ENCODE measurements at places on chromosomes 11 and 22.

- DNase-seq: no peak
Measured at GRCh38 chr11:35717043-35717442, 54.5 kb downstream of the TRIM44 start.

DNA sequence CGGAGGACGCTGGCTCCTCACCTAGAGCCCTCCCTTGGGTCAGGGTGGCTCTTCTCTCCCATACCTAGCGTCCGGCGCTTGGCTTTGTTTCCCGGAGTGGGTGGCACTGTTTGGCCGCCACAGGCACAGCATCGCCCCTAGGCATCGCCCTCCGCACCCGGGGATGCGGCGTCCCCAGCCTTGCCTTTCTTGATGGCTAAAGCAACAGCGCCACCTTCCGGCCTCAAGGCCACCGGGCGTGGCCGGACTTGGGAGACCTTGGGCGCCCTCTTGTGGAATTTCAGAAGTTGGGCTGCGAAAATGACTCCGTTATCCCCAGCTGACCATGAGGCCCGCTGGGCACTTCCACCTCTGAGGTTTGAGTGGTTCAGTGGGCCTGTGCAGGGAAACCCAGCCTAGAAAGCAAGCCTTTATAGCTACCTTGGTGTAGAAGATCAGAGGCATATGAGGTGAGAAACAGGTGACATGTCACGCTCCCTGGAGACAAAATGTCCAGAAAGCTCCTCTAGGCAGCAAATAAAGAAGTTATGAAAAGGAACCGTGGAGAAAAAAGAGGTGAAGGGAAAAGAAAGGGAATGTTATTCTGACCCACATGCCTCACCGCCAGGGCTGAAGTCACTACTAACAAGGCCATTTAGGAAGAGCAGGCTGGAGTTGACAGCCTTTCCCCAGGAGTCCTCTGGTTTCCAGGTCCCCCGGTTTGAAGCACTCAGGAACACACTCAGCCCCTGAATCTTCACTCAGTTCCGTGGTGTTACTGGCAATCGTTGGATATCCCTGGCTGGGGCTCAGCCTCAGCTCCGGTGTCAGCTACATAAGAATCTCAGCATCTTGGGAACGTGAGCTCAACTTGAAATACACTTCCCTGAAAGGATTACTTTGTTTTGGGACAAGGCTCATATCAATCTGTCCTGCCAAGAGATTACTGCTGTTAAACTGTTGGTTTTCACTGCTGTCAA is 54.1 kb downstream of the SNX19 start:
- peak; percentile 66 for DNase-seq

- DNase-seq: no peak
Measured at GRCh38 chr22:33255791-33256190, 197.6 kb upstream of the SYN3 start.

DNA sequence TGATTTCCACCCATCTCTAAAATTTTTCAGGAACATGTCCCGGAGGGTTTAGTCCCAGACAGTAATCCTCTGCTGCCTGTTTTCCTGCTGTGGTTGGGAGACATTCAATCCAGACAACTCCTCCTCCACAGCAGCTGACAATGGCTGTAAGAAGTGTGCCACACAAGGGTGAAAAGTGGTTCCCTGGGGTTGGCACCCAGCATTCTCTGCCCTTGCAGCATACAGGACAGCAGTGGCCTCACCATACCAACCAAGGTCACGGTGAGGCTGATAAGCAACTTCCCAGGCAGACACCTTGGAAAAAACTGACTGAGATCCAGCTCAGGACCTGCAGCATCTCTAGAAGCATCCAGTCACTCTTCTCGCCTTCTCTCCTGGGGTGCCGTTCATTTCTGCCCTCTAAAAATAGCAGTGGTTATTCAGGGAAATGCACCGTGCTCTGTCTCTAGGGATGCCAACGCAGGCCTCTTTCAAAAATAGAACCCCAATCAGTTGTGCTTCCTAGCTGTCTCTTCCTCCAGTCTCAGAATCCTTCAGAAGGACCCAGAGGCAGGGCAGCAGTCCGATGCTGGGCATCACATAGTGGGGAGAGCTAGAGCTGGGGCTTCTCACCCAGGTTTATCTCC is 241.0 kb downstream of the TENM4 start:
- no peak for DNase-seq

DNA sequence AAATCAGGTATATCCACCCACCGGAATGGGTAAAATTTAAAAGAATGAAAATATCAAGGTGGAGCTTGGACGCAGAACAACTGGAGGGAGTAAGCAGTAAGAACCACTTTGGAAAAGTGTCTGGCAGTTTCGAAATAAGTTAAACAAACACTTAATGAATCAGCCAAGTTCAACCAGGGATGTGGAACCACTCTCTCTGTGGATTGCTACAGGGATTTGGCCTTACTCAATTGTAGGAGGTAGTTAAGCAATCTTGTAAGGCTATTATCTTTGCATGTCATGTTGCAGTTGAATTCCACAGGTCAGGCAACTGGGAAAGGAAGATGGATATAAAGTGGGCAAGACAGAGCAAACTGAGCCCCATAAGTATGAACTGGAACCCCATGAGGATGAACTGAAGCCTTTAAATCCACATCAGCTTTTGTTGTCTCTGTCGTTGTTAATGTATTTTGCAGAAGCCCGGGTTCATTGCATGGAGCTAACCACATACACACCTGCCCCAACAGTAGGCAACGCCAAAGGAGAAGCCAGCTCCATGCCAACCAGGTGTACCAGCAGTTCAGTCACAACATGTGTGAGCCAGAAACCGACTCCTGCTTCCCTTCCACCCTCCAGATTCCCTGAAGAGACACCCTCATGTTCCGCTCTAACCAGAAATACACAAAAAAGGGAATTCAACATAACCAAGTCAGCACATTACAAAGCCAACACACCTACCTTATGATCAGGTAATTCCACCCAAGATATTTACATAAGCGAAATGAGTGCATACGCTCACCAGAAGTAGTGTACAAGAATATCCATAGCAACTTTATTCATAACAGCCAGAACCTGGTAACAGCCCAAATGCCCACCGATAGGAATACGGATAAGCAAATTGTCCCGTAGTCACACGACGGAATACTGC is 8.0 kb upstream of the SLC43A3 start:
- no peak for DNase-seq

- DNase-seq: no peak
Measured at GRCh38 chr11:12506404-12506921, 129.1 kb downstream of the PARVA start.

- DNase-seq: no peak
Measured at GRCh38 chr11:12789596-12790215, 115.5 kb downstream of the TEAD1 start.

GRCh38 chr11:1139441-1140083 is 18.2 kb upstream of the MUC5AC start:
- no peak for DNase-seq

DNA sequence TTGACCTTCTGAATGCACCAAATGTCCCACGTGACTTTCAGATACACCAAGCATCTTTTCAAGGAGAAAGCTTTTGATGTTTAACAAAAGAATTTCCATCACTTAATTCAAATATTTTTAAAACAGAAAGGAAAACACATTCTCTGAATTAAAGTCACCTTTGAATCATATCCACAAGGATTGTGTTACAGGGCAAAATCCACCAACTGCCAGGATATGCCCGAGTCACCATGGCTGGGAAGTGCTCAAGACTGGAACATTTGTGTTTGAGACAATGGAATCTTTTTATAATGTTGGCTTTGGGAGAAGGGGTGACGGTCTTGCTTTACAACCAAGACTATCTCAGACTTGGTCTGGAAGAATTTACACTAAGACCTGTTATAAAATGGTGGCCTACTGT is 40.8 kb downstream of the BID start:
- no peak for DNase-seq

DNA sequence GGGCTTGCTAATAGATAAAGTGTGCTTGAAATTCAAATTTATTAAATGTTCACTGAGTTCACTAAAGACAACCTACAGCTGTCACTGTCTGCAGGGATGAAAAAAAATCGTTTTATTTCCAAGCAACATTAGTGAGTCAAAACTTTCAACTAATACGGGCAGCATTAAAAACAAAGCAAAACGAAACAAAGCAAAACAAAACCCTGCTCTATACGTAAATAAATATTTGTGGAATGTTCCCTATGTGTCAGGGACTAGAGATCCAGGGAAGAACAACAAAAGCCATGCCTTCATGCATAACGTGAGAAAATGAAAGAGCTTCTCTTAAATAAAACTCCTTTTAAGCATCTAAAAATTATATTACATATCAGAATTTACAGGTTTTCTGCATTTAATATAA is 553 bp downstream of the NAALAD2 start:
- DNase-seq: no peak

DNA sequence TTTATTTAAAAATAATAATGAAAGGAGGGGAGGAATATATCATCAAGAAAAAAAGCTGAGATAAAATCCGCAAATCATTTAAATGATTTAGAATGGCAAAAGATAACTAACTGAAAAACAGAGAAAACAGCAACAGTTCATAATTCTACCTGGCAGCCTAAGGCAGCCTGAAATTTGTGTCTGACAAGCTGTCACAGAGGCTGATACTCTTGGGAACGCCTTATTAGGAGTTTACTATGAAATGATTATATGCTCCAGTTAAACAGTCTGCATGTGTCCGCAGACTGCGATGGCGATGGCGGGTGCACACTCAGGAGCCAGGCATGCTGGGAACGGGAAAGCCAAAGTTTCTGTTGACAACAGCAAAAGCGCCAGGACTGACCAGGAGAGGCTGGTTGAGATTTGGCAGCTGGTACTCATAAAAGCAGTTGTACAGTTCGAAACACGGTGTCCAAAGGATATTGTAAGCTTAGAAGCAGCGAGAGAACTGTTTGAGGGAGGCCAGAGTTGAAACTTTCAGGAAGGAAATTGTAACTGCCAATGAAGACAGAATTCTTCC is 172.9 kb upstream of the MPPED2 start:
- DNase-seq: no peak

GRCh38 chr11:16785520-16786128 is 47.2 kb downstream of the C11orf58 start:
- DNase-seq: peak; percentile 66

- no peak for DNase-seq
Measured at GRCh38 chr11:1237128-1237580, 14.3 kb downstream of the MUC5B start.

- DNase-seq: no peak
Measured at GRCh38 chr11:1074244-1075221, at the start of gene MUC2. Gene MUC2, plus strand, starts transcription at chr11:1074874.

All from SW 1271 (cell line).